ENCODE measurements at places on chromosomes 11 and 22.

DNA sequence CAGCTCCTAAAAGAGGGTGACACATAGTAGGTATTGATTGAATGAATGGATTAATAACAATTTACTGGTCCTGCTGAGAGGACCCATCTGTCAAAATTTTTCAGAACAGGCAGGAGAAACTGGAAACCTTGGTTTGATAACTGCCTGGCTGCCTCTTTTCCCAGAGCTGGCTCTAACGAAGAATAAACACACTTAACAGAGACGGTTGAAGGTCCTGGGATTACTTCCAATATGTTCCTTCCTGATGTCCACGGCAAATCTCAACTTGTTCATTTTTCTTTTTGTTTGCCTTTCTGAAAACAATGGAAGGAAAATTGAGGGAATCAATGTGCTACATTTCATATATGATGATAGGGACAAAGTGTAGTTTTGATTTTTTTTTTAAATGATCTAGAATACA, 76.5 kb upstream of the SYT13 start:
- no peak for DNase-seq

DNA sequence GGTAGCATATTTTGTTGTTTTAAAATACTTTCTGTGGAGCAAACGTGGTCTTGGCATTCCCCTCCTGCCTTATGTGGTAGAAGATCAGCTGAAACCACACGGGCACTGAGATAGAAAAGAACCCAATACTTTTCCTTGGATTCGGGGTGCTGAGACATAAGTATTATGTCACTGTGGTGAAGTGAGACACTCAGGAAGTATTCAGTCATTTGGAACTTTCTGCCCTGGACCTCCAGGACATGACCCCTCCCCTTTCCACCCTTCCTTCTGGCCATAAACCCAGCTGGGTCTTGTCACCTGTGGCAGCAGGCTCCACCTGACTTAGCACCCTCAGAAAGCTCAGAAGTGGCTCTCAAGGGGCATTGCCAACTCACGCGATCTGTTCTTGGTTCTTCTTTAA, 123.4 kb downstream of the SWAP70 start:
- no peak for DNase-seq

GRCh38 chr22:46622081-46622521, 1.9 kb downstream of the GRAMD4 start:
- peak; percentile 90 for DNase-seq

DNA sequence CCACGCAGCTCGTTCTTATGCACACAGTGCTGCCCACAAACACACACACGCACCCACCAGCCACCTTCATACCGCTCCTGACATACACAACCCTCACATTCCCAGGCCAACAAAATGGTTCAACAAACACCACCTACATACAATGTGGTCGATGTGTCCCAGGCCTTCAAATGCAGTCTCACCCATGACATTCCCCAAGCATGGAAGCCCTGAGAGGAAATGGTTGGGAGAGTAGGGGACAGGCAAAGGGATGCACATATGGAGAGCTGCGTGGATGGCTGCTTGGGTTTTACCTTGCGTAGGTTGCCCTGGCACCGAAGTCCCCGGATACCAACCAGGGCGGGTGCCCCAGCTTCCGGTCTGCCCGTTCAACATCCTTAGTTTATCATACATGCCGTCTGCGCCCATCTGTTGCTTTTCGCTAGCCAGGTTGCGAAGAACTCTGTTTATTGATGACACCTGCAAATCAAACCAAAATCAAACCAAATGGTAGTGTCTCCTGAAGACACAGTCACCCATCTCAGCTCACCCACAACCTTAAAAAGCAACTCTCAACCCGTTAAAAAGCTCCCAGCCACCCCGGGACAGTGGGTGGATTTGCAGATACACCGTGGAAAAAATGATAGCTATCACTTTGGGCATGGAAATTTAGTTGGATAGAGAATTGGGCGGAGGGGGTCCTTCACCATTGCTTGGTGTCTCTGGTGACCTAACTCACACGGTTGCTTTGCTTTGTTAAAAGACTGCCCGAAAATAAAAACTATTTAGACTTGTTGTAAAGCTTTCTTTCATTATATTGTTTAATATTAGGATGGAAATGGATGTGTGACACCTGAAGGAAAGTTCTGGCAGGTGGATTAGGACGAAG, 10.5 kb downstream of the PAX6 start:
- DNase-seq = no peak

GRCh38 chr11:128528294-128528693, 59.1 kb downstream of the ETS1 start:
- DNase-seq = no peak

- DNase-seq = peak; percentile 63
These were observed 639 bp downstream of the INCENP start for GRCh38 chr11:62124186-62125113.

GRCh38 chr22:43228330-43228729, 41.4 kb upstream of the TTLL12 start:
- no peak for DNase-seq

DNA sequence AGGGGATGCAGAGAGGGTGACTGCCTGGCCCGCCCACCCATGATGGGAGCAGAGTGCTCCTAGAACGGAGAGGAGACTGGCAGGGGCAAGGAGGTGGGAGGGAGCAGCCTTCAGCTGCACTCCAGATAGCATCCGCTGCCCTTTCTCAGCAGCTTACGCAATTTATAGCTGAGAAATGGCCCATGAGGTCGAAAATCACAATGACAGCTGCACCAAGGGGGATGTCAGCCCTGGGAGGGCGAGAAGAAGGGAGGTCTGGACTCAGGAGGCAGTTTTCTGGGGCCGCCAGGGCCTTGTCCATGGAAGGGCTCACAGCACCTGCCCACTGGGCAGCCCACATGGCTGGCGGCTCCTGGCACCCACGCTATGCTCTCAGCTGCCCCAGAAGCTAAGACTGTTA, 17.6 kb upstream of the MOB2 start:
- DNase-seq = peak; percentile 31

GRCh38 chr11:93869830-93870229, 19.4 kb upstream of the VSTM5 start:
- no peak for DNase-seq

- no peak for DNase-seq
These were observed 8.9 kb downstream of the TOM1 start for GRCh38 chr22:35308480-35309021.

- no peak for DNase-seq
These were observed 10.6 kb upstream of the IFTAP start for GRCh38 chr11:36583667-36584066.

DNA sequence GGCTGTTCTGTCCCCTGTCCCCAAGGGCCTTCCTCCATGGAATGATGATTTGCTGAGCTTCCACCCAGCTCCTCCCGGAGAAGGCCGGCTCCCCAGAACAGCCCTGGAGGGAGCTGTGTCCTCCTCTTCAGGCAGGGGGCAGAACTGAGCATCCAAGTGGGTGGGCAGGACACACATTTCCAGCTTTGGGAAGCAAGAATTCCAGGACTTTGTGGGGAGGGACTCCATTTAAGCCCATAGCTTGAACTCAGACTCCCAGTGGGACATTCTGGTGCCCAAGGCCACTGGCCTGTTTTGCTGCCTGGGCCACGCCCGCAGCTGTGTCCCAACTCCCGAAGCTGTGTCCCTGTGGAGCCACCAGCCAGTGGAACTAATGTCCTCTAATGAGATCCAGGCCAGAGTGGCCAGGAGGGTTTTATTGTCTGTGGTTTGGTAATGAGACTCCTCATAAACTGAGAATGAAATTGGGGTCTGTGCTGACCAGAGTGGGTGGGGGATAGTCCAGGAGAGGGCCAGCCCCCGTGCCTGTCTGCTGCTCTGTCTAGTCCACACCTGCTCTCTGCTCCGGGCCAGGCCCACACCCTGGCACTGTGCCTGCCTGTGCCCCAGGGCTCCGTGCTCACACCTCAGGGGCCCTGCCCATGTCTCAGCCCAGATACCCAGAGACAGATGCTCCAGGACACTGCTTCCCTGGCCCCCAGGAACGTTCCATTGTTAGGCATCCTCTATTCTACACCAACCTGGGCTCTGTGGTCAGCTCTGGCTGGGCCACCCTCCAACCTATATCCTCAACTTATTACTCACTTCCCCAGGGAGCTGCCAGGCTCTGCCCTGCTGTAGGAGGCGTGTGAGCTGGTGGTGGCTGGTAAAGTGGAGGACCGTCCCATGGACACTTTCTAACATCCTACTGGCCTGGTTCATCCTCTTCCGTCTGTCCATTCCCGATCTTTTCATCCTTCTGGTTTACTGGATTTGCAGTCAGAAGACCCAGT, 7.6 kb downstream of the NECTIN1 start:
- DNase-seq = no peak

- DNase-seq = no peak
These were observed 229.9 kb downstream of the MN1 start for GRCh38 chr22:27571463-27572277.

Measured in Right ventricle myocardium superior (tissue), 1 donor.